ENCODE measurements at places on chromosomes 6 and 20.

DNA sequence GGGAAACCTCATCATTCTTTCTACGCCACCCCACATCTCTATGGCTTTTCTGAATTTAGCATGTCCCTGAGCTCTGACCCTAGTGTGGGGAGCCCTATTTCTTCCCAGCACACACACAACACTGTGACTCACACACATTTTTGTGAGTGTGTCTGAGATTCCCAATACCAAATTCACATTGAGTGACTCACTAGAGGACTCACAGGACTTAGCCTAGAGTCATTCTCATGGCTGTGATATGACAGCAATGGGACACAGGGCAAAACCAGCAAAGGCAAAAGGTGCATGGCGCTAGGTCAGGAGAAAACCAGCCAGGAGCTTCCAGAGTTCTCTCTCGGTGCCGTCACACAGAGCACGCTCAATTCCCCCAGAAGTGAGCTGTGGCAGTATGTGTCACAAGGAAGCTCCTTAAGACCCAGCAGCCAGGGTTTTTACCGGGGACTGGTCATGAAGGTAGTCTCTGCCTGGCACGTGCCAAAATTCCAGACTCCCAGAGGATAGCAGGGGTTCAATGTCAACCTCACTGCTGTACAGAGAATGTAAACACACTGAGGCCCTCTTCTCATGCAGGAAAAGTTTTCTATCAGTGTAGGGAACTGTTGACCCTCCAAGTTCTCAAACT lies 6.2 kb downstream of the CSTL1 start:
- peak; percentile 67 for DNase-seq
- peaks cover 7% of the 10 kb centered on the region for H3K4me1 ChIP-seq
- no peaks in the 10 kb centered on the region for H3K27me3 ChIP-seq
- H3K36me3 ChIP-seq = no peaks in the 10 kb centered on the region
- H3K27ac ChIP-seq = no peak overlapping the region

DNA sequence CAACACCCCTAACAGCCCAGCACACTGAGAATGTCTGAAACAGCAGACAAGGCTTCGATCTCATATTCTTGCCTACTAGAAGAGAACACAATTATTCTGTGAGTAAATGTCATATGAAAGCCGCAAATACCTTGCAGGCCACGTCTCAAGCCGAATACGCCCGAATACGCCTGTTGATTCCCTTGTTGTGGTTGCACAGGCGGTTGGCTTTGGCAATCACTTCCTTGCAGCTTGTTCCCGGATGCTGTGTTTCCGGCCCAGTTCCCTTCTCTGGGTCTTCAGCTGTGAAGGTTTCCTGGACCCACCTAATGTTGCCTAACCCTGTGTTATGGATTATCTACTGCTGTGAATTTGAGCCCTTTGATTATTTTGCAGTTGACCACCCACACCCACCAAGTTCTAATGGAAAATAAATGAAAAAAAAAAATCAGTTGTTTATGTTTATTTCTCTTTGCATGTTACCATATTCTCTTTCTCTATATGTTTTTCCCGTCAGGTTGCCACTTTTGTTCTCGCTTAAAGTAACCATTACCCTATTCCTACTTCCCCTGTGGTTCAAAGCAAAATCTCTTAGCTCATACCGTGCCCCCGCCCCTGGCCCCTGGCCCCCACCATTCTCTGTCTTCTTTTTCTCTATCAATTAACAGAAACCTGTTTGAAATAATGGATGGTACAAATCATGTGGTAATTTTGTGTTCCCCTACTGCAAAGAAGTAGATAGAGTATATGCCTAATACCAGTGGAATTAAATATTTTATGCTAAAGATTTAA lies 172.4 kb downstream of the ADGB start:
- no peak for DNase-seq
- H3K27me3 ChIP-seq = no peaks in the 10 kb centered on the region
- H3K4me3 ChIP-seq = no peak overlapping the region
- no peaks in the 10 kb centered on the region for H3K36me3 ChIP-seq

DNA sequence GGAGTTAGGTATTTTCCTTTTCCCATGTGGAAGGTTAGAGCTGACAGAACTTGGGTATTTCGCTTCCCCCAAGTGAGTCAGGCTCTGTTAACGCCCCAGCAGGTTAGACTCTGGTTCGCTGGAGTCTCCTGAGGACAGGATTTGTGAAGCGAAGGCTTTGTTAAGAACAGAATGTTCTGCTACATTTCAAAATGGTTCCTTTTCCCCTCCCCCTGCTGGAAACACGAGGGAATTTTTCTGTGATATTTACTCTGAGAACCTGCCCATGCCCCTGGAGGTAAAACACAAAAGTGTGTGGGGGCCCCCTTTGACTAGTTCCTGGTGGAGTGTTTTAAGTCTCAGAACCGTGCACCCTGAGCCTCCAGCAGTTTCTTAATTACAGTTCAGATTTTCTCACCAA lies 731.4 kb upstream of the CITED2 start:
- no peak overlapping the region for H3K4me3 ChIP-seq
- no peaks in the 10 kb centered on the region for H3K36me3 ChIP-seq
- DNase-seq = peak; percentile 2
- H3K4me1 ChIP-seq = no peaks in the 10 kb centered on the region
- no peaks in the 10 kb centered on the region for H3K27me3 ChIP-seq

DNA sequence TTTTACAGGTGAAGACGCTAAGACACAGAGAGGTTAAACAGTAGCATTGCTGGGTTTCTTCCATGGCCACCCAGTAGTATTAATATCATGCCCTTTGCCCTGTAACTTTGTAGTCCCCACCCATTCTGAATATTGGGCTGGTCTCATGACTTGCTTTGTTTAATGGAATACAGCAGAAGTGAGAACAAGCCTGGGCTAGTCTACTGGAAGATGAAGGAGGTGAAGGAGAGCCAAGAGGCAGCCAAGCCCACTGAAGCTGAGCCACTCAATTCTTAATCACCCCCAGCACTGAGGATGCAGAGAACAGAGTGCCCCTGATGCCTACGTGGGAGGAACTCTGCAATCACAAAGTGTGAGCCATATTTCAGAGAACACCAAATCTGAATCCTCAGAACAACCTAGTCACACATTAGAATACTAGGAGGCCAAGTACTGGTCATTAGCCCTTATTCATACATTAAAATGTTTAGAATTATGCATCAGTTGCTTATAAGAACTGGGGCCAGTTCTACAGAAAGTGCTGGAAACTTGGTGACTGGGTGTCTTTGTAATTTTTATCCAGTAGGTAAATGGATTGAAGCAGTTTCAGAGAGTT lies 270.1 kb upstream of the PRND start:
- no peaks in the 10 kb centered on the region for H3K27me3 ChIP-seq
- H3K36me3 ChIP-seq = no peaks in the 10 kb centered on the region
- peak; percentile 28 for DNase-seq
